ENCODE measurements at places on chromosomes 1 and 21.

GRCh38 chr1:52424813-52425212, 20.4 kb downstream of the PRPF38A start:
- no peak for DNase-seq

DNA sequence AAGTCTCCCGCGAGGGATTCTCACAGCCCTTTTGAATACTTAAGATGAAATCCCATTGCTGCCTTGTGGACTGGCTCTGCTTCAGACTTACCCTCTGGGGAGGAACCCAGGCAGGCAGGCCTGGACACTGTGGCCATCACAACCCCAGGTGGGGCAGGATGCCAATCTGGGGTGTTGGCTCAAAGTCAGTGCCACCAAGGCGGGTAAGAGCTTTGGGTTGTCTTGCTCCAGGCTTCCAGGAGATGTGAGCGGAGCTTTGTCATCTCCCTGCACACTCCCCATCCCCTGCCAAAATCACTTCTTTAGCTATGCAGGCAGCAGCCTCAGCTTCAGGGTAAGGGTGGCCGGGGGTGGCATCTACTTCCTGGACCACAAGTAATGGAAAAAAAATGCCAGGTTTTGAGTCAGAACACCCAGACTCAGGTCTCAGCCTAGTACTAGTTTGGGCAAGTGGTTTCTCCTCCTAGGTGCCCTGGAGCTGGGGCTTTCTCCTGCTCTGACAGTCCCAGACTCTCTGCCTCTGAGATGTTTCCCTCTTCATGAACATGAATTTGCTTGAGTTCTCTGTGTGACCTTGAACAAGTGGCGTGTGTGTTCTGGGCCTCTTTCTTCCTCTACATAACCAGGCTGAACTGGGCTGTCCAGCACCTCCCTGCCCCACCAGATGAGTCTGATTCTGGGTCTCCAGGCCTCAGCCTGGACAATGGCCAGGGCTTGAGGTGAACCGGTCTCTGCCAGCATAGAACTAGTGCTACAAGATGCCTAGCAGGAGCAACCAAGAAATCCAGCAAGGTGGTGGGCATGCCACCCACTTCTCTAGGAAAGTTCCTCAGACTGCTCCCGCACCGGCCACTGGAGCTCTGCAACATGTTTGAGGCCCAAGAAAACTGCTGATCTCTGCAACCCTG, 65.4 kb downstream of the VWA5B1 start:
- DNase-seq, result no peak

DNA sequence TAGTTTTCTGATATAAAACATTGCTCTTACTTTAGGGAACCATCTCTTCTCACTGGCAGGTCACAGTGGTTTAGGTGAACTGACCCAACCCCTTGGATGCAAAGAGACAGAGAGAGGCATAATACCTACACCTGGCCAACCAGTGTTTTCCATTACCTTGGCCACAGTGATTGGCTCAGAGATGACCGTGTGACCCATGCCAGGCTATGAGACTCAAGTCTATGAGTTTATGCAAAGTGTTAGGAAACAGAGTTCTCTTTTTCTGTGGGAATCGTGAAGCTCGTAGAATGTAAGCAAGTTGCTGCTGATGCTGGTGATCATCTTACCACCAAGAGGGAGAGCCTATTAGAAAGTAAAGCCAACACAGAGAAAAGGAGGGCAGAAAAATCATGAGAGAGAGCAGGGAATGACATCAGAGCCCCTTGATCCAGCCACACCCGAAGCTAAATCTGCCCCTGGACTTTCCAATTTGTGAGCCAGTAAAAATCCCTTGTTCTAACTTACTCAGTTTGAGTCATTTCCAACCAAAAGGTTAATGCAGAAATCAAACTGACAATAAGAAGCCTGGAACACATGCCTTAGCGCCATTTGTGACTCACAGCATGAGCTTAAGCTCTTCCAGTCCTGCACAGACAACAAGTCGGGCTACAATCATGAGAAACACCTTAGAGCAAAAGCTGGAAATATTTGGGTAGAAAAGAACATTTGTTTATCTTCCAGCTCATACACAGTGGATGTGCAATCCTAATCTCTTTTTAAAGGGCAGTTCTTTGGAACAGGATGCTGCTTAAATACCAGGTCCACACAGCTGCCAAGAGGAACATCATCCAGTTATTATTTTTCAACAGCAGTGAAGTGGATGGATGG, 81.3 kb upstream of the KAZN start:
- no peak for DNase-seq

GRCh38 chr1:211732293-211732980, 57.0 kb upstream of the NEK2 start:
- no peak for DNase-seq

DNA sequence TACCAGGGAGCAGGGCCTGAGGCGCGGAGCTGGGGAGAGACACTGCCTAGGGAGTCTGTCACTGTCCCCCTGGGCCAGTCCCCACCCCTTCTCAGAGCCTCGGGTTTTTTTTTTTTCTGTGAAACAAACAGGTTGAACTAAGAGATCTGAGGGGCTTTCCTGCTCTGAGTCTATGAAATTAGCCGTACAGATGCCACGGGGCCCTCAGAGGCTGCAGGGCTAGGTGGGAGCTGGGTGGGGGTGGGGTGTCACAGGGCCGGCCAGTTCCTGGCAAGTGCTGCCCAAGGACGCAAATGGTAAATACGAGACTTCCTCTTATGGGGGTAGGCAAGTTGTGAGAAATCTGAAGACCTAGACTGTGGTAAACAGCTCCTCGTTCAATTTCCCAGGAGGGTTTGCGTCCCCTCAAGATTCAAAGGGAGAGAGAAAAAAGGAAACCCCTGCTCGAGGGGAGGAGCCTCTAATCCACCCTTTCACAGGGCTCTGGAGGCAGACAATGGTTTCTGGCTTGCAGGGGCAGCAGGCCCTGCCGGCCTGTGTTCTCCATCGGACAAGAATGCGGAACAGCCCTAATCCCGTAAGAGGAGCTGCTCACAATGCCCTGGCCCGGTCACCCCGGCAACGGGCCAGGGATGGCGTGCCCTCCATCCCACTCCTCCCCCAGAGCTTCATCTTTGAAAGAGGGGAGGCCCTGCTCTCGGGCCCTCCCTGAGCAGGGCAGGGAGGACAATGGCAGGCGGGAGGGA, 7.8 kb downstream of the NUAK2 start:
- no peak for DNase-seq

DNA sequence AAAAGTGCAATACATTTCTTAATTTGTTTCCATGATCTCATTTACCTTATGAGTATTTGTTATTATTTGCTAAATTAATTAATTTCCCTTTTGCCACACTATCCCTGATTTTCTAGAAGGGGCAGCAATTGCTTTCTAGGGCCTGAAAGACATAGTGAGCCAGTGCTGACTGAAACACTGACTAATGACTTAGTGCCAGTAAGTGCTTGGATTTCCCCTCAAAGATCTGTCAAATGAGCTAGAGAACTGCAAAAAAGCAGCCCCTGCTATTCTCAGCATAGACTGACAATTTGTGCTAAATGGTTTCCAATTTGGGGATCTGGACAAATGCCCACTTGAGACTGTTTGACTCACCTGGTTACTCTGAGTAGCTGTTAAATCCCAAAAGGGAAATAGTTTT, 35.6 kb upstream of the USH2A start:
- no peak for DNase-seq

GRCh38 chr1:221734187-221734586, 7.7 kb downstream of the DUSP10 start:
- no peak for DNase-seq

GRCh38 chr1:196546272-196547111, 61.7 kb downstream of the KCNT2 start:
- no peak for DNase-seq

GRCh38 chr1:96999191-96999590, 277.6 kb downstream of the PTBP2 start:
- DNase-seq, result no peak

DNA sequence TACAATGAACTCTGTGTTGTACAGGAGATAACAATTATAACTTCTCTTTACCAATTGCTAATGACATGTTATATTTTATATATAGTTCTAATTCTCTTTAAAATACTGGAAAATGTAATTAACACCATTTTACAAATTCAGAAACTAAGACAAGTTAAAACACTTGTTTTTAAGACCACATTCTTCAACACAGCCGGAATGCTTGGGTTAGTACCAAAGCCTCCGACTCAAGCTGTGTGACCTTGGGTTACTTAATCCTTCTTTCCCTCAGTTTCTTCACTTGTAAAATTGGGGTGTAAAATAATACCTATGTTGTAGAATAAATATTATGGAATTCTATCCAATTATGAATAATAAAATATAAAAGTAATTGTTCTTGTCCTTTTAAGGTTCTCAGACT, 378.7 kb downstream of the USH2A start:
- DNase-seq, result no peak

- DNase-seq, result no peak
These were observed 83.6 kb downstream of the SGIP1 start for GRCh38 chr1:66617362-66618184.

DNA sequence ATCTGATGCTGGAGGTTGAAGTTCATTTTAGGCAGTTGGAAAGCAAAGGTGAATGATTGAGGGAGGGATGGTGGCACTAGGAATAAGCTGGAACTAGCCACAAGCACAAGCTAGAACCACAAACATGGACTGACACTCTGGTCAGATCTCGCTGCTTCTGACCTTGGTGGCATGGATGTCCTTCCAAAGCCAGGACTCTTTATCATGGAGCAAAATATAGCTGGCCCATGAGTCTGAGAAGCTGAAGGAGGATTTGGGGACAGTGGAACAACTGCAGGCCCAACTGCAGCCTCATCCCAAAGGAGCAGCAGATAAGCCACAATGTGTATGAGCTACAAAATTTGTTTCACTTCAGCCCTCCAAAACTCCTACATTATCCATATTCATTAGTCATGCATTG, 35.5 kb downstream of the SRSF11 start:
- no peak for DNase-seq

DNA sequence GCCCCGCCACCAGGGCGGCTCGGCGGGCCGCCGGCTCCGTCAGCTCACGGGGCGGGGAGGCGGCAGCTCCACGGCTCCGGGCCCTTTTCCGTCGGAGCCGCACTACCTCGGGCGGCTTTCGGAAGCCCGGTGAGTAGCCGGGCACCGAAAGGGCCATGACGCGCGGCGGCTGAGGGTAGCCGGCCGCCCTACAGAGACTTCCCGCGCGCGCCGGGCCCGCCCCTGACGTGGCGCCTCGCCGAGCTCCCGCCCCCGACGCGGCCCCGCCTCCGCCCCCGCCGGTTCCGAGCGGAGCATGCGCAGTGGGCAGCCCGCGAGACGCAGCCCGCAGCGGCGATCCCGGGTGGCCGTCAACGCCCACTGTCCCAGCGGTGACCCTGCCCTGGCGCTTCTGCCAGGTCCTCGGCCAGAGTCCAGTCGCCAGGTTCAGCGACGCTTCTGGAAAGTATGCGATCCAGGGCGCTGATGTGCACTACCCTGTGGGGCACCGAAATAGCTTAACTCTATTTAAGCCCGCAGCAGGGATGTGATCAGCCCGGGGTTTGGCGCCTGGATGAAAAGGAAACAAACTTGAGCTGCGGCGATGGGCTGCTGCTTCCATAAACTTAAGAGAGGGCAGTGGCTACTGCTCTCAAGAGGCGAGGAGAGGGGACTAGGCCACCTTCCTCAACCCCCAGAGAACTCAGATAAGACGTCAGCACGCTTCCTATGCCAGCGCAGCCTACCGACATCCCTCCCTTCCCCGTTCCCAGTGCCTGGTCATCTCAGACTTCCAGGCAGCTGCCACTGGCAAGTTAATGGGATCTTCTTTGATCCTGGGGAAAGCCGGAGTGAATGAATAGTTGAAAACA, at the start of gene DONSON:
Gene DONSON (minus strand): TSS at position 200 of the 851 bp plus-strand sequence. CDS start 43 bp downstream, at position 157.
- peak; percentile 78 for DNase-seq

DNA sequence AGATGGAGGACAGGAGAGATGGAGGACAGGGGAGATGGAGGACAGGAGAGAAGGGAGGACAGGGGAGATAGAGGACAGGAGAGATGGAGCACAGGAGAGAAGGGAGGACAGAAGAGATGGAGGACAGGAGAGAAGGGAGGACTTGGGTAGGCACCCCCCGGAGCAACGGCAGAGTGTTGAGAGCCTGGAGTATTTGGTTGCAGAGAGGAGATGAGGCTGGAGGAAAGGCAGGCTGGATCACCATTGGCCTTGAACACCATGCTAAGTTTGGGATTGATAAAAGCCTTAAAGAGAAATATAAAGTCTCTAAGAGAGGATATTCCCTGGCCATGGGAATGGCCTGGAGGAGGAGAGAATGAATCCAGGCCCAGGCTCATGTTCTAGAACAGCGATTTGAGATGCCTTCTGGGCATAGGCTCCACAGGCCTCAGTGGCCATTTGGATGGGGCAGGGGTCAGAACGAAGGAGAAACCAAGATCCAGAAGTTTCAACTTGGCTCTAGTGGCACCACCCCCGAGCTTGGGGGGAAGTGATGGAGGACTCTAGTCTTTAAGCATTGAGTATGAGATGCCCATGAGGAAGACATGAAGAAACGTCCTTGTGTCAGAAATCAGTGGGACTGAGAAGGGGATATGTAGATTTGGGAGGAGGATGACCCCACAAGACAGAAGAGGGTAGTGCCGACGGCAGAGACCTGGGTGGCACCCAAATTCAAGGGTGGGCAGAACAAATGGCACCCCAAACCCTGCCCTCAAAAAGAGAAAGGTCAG, 47.9 kb upstream of the EDN2 start:
- DNase-seq, result no peak

DNA sequence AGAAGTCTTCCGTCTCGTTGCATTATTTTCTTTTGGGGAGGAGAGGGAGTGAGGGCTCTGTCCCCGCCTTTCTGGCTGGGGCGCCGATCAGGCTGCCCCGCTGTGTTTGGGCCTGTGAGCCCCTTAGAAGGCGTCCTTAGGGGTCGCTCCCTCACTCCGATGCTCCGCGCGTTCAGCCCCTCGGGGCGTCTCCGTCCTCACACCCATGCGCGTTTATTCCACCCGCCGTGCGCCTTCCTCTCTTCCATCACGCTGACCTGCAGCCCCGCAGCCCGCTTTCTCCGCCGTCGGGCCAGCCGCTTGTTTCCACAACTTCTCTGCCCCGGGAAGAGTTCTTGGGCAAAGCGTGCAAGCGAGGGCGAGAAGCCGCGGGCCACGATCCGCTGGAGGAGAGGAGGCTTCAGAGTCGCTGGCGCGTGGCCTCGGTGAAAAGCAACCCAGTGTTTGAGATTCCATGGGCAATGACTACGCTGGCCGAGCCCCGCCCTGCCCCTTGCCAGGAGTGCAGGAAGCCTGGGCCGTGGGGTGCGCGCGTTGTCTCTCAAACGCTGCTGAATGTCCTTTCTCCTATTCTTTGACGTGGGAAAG, 27.7 kb downstream of the TRIM11 start:
- no peak for DNase-seq

GRCh38 chr1:22018583-22019559, 17.4 kb downstream of the CELA3A start:
- peak; percentile 37 for DNase-seq

GRCh38 chr1:170836141-170836540, 99.2 kb upstream of the MROH9 start:
- DNase-seq, result no peak

DNA sequence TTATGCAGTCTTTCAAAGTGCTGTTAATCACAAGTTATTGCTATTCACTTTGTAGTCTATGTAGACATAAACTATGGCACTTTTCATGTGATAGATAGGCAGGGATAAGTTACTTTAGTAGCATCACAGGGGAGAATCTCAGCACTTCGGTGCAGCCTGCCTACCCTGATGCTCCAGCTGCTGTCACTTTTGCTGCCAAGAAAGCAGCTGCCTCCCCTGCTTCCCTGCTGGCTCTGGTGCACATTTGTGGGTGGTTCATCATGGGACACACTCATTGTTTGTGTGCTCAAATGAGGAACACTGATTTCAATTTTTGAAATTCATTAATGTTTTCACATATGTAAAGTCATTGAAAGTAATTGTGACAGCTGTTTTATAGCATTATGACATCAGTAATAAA, 272.6 kb downstream of the S1PR1 start:
- no peak for DNase-seq

GRCh38 chr1:119808972-119809550, 2.2 kb downstream of the REG4 start:
- DNase-seq, result peak; percentile 21

GRCh38 chr1:56434740-56435139, 144.6 kb downstream of the PLPP3 start:
- DNase-seq, result no peak

Measured in stimulated activated CD8-positive, alpha-beta memory T cell treated with anti-CD3 and anti-CD28 coated beads, Interleukin-2, amount 100 ng/mL, for 1 hour (primary cell).